T-helper 9 cell (primary cell): ENCODE measurements at places on chromosomes 13 and 19.

DNA sequence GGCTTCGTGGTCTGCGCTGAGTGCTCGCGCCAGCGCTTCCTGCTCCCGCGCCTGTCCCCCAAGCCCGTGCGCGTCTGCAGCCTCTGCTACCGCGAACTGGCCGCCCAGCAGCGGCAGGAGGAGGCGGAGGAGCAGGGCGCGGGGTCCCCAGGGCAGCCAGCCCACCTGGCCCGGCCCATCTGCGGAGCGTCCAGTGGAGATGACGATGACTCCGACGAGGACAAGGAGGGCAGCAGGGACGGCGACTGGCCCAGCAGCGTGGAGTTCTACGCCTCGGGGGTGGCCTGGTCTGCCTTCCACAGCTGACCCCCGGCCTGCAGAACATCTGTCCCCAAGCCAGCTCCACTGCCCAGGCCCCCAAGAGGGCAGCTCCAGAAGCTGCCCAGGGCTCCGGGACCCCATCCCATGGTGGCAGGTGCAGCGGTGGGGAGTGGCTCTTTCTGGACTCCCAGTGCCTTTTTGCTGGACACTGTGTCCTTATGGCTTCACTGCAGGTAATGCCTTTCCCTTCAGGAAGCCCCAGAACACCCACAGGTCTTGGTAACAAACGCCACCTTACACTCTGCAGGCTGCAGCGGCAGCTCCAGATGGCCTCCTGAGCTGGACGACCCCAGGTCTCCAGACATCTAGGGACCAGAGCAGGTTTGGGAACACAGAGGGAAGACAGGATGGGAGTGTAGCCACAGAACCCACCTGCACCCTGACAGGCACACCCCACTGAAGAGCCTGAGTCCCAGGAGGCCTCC lies 9.3 kb downstream of the PLEKHF1 start:
- DNase-seq = no peak

- peak; percentile 77 for DNase-seq
Measured at GRCh38 chr19:44903602-44904425, 1.8 kb upstream of the APOE start.

- peak; percentile 80 for DNase-seq
Measured at GRCh38 chr19:49983645-49984229, 22.8 kb upstream of the SIGLEC11 start.

- DNase-seq = no peak
Measured at GRCh38 chr13:23377983-23378632, 55.4 kb downstream of the SACS start.

GRCh38 chr13:109785141-109785891 lies 1.1 kb downstream of the IRS2 start:
- DNase-seq = peak; percentile 38

- DNase-seq = no peak
Measured at GRCh38 chr13:33089311-33089710, 73.1 kb downstream of the KL start.

- no peak for DNase-seq
Measured at GRCh38 chr13:76929320-76929719, 19.0 kb upstream of the ACOD1 start.

GRCh38 chr13:112060282-112060830 lies 6.6 kb upstream of the SOX1 start:
- no peak for DNase-seq

- no peak for DNase-seq
Measured at GRCh38 chr13:28955264-28955966, 135.3 kb downstream of the MTUS2 start.

DNA sequence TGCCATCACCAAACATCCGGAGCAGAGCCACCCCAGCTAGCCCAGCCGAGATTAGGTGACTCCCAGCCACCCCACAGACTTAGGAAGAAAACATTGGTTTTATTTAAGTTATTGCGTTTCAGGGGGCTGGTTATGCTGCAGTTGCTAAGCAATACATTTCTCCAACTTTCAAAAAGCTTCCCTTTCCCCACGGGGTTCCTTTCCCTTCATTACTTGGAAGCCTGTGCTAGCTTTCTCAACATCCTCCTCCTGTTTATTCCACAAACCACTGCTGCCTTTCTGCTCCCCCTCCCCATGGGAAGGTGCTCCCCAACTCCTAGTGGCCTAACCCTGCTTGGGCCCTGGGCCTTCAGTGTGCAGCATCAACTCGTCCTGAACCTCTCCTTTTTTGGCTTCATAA lies 52.6 kb downstream of the CDADC1 start:
- DNase-seq = no peak

DNA sequence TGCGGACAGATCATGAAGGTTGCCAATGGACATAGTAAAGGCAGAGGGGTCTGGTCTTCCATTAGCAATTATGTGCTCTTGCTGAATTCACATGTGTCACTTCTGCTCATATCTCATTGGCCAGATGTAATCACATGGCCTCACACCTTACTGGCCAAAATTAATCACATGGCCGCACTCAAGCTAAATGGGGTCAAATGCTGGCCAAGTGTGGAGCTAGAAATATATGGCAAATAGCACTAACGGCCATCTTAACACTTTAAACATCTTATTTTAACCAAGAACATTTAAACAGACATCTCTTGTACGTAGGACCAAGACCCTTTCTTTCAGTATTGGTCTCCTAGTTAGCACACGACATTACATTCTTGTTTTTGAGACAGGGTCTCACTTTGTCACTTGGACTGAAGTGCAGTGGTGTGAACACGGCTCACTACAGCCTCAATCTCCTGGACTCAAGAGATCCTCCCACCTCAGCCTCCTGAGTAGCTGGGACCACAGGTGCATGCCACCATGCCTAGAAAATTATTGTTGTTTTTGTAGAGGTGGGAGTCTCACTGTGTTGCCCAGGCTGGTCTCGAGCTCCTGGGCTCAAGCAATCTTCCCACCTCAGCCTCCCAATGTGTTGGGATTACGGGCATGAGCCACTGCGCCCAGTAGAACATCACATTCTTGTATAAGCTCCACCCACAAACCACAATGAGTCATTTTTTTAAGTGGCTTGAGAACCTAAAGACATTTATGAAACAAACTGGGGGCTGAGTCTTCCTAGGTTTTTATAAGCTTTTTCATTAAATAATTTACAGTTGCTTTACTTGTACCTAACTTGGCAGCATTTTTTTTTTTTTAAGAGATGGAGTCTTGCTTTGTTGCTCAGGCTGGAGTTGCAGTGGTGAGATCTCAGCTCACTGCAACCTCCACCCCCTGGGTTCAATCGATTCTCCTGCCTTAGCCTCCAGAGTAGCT lies 2.9 kb upstream of the PTOV1 start:
- no peak for DNase-seq

GRCh38 chr13:111961651-111962192 lies 105.2 kb upstream of the SOX1 start:
- DNase-seq = no peak

DNA sequence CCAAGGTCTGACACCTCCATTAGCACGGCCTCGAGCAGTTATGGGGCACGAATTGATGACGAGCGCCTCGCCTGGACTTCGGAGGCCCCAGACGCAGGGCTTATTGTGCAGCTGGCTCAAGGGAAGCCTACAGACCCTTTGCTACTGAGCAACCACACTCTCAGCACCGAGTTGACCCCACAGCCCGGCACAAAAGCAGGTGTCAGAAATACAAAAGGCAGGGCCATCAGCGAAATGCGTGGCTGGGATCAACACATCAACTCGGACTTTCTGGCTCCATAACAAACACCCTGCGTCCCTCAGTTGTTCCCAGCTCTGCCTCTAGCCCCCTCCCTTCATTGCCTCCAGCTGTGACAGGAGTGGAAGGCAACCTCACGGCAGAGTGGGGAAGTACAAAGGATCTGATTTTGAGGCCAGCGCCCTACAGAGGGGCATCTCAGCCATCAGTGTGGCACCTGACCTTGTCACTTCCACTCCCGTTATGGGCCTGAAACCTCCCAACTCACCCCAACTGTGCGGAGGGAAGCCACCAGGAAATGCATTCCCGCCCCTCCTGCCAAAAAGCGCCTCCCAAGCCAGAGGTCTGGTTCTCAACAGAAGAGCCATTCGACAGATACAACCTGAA lies 18.0 kb downstream of the PEPD start:
- no peak for DNase-seq

DNA sequence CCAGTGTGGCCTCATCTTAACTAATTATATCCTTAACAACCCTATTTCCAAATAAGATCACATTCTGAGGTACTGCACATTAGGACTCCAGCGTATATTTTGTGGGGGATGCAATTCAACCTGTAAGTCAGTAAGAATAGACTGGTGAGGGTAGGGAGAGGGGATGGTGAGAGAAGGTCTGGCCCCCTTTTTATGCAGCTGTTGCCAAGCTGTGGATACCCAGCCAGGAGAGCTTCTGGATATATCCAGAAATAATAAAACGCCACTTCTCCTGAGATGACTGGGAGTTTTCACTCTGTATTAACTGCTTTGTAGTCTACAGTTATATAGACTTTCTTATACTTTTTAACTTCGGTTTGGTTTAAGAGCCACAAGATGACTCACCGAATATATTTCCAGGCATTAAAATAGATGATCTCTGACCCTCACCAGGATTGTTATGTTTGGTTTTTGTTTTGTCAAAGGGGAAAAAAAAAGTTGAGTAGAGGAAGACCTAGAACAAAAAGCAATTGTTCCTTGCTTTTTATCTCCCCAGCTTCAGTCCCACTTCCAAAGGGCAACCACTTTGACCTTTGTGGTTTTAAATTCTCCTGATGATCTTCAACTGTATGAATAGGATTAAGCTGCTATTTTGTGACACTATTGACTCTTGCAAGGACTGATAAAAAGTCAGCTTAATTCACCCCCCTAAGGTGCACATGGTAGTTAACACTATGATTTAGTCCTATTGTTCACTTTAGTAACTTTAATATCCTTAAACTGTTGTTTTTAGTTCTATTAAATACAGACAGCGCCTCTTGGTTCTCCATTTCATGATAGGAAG lies 3.1 kb upstream of the NEK3 start:
- DNase-seq = no peak

DNA sequence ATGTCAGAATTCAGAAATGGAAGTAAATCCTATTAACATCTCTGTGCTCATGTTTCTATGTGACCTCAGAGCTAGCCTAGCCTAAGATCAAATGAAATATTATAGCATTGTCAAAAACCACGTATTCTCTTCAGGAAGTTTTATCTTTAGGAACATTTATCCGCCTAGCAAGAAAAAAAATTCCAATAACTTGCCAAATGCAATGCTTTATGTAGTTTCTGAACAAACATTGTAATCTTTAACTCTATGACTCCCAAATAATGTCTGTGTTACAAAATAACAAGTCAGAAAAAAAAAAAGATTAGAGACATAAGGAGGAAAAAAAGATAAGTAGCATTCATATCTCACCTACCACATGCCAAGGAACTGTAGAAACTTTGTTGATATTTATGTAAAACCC lies 18.4 kb upstream of the IPO5 start:
- DNase-seq = no peak

- no peak for DNase-seq
Measured at GRCh38 chr13:33761740-33762139, 56.2 kb upstream of the RFC3 start.

- DNase-seq = no peak
Measured at GRCh38 chr13:111482126-111482525, 161.7 kb downstream of the TEX29 start.

DNA sequence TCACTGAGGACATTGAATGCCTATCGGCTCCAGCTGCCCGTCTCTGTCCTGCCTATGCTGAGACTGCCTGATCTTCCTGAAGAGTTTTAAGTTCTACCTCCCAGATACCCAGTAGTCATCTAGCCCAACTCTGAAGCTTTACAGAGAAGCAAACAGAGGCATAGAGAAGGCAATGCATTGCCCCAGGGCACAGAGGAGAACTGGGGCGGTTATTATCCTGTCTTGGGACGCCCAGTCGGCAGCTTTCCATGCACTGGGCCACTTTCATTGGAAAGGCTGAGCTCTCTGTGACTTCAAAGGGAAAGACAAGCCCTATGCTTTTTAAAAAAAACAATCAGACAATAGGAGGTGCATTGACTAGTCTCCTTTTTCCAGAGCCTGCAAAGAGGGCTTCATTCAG lies 71.6 kb downstream of the HSPH1 start:
- no peak for DNase-seq

DNA sequence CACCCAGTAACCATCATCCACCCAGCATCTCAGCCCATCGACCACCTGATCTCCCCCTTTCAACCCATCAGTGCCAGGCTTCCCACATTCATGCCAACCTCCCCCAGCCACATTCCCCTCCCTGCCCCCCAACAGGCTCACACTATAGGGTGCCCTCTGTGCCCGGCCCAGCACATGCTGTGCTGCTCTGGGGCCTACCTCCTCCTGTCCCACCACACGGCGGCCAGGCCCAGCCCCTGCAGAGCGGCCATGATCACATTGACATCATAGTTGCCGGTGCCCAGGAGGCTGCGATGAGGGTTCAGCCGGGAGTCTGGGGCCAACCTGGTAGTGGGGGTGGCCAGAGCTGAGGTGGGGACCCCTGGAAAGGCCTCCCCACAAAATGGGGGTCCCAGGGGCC lies 3.6 kb downstream of the JOSD2 start:
- DNase-seq = no peak
